ENCODE measurements at places on chromosomes 7 and 10.

GRCh38 chr10:131811630-131812403, 89.0 kb upstream of the PPP2R2D start:
- no peak for DNase-seq

DNA sequence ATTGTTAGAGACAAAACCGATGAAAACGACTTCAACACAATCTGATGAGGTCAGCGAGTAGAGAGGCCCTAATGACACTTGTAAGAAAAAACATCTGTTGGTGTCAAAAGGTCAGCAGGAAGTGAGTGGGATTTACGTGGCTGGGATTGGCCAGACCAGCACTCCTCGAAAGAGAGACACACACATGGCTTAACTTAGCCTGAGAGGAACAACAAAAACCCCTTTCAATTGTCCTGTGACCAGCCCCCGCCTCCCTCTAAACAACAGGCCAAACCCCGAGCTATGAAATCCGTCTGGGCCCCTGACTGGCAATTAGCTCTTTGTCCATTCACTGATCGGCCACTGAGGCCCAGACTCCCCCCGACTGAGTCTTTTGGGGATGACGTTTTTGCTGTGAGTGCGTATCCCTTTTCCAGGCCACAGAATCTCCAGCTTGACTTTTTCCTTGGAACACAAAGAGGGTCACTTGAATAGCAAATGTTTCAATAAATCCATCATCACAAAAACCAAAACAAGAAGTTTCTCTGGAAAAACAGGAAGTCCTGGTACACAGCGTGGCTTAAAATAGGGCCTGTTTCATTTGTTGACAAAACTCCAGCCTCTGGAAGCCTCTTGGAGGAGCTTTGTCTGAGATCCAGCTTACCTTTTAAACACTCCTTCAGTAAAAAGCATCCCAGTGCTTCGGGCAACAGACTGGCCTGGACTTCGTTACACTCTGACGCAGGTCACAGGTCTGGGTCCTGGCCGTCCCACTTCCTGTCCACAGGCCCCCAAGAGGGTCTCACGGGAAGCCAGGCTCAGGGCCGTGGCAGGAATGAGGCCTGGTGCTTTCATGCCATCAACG, 103.0 kb downstream of the CTBP2 start:
- peak; percentile 94 for DNase-seq

DNA sequence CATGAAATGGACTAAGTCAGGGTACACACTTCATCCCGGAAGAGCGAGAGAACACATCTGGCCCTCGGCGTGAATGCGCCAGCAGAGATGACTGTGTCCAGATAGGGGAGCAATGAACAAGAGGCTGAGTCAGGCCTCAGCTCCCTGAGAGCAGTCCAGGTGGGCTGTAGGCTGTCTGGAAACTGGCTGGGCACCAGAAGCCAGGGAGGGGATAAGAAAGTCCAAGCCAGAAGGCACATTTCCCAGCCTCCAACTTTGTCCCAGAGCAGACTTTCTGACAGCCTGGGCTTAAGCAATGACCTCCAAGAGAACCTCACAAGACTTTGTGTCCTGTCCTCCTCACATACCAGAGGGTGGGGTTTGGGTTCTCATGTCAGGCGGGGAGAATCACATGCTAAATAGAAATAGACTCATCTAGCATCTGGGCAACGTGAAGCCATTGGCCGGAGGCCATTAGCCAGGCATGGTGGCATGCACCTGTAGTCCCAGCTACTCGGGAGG, 157.2 kb downstream of the ARHGAP12 start:
- DNase-seq: peak; percentile 36

GRCh38 chr7:157176771-157177170, 38.0 kb downstream of the UBE3C start:
- peak; percentile 51 for DNase-seq

DNA sequence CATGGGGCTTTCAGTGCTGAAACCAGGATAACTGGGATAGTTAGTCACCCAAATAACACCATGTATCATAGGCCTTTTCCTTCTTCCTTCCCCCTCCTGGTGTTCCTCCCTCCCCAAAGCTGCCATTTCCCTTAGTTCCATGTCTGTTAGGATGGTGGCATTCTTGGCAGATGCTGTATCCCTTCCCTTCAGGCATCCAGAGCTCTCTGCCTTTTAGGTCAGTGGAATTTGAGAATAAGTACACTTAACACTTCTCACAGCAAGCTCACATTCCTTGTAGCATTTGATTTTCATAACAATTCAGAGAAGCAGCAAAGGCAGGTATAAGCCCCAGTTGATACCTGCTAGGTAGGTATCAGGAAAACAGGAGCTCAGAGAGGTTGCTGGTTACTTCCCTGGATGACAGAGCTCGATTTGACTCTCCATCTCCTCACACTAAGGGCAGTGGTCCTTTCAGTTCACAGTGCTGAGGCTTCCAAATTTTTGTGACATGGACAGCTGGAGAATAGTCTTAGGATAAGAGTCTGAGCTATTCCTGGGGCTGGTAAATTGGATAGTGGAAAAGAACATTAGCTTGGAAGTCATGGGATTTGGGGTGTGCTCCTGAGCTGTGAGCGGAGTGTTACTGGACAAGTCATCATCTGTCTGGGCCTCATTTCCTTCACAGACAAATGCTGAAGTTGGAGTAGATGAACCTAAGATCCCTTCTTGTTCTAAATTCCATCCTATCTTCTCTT, 108.7 kb upstream of the RHOBTB1 start:
- no peak for DNase-seq

DNA sequence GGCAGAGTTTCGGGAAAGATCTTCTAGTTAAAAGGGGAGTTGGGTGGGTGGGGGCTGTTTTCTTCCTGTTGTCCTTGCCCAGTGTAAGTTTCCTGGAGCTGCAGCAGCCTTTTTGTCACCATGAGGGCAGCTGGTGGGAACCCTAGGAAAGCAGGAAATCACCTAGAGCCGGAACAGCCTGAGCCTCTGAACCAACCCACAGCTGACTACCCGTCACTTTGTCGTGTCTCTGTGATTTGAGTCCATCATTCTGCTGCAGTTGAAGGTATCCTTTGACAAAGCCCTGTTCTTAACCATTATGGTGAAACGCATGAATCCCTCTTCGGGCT, 1.2 kb upstream of the C10orf143 start:
- DNase-seq: no peak

DNA sequence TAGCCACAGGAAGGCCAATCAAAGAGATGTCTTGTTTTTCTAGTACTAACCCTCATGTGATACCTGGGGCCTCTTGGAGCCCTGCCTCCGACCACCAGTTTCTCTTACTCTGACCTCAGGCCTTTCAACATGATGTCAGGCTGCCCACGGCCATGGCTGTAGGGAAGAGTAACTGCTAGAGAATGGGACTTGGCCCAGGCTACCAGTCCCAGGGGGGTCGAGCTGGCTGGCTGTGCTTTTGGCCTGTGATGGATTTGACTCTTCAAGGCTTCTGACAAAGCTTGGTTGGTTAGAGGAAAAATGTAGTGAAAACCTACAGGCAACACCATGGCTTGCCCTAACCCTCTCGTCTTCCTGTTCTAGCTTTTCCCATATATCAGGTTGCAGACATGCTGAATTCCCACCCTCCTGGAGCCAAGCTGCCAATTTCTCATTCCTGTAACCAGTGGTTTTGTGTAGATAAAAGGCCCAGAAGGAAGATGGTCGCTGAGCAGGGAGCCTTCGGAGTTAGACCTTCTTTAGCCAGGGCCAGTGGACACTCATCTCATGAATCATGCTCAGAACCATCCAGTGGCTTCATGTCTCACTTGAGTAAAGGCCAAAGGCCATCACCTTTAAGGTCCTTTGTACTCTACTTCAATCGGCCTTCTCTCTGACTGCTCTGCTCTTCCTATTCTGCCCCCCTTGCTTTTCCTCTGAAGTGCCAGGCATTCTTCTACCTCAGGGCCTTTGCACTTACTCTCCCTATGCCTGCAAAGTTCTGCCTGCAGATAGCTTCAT, 19.7 kb downstream of the SUFU start:
- DNase-seq: peak; percentile 72

GRCh38 chr7:156544919-156545715, 95.5 kb upstream of the RNF32 start:
- DNase-seq: no peak

DNA sequence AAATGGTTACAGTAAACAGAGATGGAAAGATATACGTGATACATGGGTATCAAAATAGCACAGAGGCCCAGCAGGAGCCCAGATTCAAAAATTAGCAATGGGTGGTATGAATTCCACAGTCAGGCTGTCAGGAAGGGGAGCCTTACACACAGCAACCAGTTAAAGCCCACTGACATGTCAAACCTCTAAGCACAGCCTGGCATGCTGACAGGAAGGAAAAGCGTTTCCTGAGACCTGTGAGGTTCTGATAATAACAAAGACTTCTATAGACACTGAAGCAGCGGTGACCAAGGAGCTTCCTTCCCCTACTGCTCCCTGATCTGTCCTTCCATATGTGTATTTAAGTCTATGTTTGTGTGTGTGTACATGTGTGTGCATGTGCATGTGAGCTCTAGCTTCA, 89.9 kb downstream of the PHYHIPL start:
- DNase-seq: no peak

GRCh38 chr10:24501056-24501711, 222.5 kb downstream of the ARHGAP21 start:
- DNase-seq: no peak

GRCh38 chr7:70426249-70426880, 705.6 kb upstream of the GALNT17 start:
- DNase-seq: no peak

GRCh38 chr7:468681-469562, 50.7 kb downstream of the PDGFA start:
- DNase-seq: peak; percentile 39

DNA sequence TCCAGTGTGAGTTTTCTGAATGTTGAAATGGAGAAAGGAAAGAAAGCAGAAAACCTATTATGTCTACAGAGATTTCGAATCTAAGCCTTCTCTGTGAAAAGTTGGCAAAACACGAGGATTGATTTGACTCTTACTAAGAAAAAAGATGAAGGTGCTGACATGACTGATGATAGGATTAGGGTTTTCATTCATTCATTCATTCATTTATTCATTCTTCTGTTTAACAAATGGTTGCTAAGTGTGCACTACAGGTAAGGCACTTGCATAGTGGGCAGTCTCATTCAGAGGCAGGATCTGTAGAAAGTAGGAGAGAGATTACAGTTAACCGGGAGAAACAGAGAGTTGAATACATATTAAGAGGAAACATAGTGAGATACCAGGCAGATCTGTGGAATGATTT, 137.1 kb downstream of the ZNF365 start:
- DNase-seq: no peak

DNA sequence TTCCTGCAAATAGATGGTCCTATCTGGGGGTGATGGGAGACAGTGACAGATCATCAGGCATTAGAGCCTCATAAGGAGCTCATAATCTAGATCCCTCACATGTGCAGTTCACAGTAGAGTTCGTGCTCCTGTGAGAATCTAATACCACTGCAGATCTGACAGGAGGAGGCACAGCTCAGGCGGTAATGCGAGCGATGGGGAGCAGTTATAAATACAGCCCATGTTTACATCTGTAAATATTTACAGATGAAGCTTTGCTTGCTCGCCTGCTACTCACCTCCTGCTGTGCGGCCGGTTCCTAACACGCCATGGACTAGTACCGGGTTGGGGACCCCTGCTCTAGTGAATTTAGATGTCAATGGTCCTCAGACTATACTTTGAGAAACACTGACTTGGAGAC, 17.0 kb upstream of the CDCA7L start:
- no peak for DNase-seq

GRCh38 chr10:58508316-58508715, 4.4 kb upstream of the BICC1 start:
- DNase-seq: peak; percentile 73
